ENCODE measurements at places on chromosomes 1 and 21.

GRCh38 chr1:10823000-10823401 lies 26.6 kb upstream of the CASZ1 start:
- DNase-seq: no peak

DNA sequence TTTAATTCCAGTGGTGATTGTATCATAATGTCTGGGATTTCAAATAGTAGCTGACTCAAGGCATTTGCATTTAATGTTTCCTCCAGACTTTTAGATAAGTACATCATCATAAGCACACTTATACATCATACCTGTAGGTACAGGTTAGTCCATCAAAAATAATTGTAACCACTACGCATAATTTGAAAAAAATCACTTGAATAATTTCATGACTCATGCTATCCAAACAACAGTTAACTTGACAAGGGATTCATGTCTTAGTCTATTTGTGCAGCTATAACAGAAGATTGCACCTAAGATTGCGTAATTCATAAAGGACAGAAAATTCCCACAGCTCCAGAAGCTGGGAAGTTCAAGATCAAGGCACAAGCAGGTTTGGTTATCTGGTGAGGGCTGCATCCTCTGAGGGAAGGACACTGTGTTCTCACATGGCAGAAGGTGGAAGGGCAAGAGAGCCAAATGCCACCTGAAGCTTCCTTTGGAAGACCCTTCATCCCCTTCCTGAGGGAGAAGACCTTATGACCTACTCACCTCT lies 801.7 kb upstream of the BRINP3 start:
- DNase-seq: no peak

- DNase-seq: no peak
Observed at GRCh38 chr1:203135636-203136305, 8.2 kb downstream of the ADORA1 start.

- DNase-seq: peak; percentile 75
Observed at GRCh38 chr1:21255284-21255942, 34.9 kb downstream of the ECE1 start.

GRCh38 chr21:45332415-45332814 lies 44.7 kb upstream of the POFUT2 start:
- no peak for DNase-seq

DNA sequence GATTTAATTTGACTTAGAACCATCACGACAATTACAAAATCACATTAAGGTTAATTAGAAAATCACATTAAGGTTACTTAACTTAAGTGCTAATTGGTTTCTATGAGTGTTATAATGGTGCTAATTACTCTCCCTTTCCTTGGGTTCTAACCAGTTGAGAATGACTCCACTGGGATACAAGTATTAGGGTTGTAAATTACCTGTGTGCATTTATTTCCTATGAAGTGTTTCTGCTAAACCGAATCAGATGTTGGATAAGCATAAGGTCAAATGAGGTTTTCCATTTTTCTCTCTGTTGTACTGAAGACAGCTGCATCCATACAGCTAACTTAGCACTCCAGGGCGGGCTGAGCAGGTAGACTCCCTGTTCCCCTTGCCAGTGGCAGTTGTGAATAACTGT lies 610.3 kb upstream of the TMPRSS15 start:
- no peak for DNase-seq

DNA sequence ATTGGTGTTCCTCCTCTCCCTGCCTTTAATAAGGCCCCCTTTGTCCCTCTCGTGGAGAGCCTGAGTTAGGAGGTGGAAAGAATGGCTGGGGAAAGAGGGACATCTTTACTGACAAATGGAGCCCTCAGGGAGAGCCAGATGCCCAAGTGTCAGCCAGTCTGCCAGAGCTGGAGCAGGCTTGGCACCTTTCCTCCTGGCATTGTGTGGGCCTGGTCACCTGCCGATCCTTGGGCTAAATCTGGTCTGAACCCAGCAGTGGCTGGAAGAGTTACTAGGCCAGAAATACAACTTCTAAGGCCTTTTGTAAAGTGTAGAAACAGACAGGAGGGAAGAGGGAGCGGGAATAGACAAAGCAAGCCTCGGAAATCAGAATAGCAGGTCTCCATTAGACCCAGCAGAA lies 24.9 kb downstream of the VANGL1 start:
- no peak for DNase-seq

DNA sequence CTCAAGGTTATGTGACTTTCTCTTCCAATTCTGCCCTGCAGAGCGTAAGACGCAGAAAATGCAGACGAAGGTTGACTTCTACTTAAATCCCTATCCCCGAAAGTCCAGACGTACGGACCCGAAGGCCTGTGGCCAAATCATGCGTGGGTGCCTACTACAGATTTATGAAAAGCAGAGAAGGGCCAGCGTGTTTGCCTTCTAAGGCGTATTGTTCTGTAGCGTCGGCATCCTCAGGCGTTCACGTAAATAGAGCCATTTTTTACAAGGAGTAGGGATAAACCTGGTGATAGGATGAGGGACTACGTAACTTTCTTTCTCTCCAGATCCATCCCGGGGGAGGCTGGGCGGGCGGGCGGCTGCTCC lies 222 bp upstream of the GIPC2 start:
- no peak for DNase-seq

GRCh38 chr1:209086486-209087192 lies 496.9 kb upstream of the CAMK1G start:
- DNase-seq: no peak

GRCh38 chr1:148362216-148362611 lies 120.9 kb downstream of the PPIAL4G start:
- no peak for DNase-seq

DNA sequence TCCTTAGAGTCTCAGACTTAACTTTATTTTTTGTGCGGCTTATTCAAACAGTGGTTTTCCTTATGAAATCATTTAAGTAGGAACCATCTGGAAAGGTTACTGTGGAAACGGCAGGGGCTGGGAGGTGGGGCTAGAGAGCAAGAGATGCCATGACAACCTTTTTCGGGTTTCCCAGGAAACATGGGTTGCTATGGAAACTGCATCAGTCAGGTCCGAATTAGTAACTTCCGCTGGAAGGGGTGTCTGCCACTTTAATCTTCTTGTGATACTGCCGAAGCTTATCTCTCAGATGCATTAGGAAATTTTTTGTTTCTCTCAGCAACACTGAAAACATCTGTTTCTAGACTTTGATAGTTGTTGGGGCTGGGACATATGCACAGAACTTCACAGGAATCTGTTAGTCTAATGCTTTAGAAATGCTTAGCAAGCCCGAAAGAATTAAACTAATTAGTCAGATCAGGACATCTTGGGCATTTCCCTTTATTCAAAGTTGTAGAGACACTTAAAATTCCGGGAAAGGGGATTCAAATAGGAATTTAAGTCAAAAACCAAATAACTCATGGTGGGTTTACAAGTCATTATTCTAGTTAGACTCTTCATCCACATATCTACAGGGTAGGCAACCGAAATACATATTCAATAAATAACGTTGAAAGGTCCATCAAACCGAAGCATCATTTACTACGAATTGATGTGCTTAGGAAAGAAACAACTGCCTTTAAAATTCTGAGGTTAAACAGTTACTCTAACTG lies 2.6 kb downstream of the KCNA3 start:
- DNase-seq: no peak

GRCh38 chr21:28992526-28993292 lies at the start of gene LTN1:
Gene LTN1 (minus strand): TSS chr21:28992877. CDS start chr21:28992805, 72 bp downstream.
- peak; percentile 96 for DNase-seq

- DNase-seq: no peak
Observed at GRCh38 chr1:85857991-85858390, 149.8 kb upstream of the ZNHIT6 start.

- DNase-seq: no peak
Observed at GRCh38 chr21:16476056-16476825, 746.5 kb downstream of the USP25 start.

GRCh38 chr1:239899747-239900146 lies 191.9 kb upstream of the FMN2 start:
- DNase-seq: no peak

Data from activated naive CD4-positive, alpha-beta T cell (primary cell).